Stimulated activated CD4-positive, alpha-beta T cell treated with anti-CD3 and anti-CD28 coated beads, Interleukin-15, amount 100 ng/mL, for 48 hours (primary cell): ENCODE measurements at places on chromosomes 4 and X.

- DNase-seq: no peak
These were observed 609.5 kb upstream of the FAT1 start for GRCh38 chr4:187333151-187333550.

- DNase-seq: no peak
These were observed 14.8 kb downstream of the STK32B start for GRCh38 chr4:5066101-5066500.

- DNase-seq: no peak
These were observed 13.8 kb upstream of the ZNF674 start for GRCh38 chrX:46559062-46559461.

GRCh38 chr4:82491251-82491960, 61.0 kb downstream of the ENOPH1 start:
- no peak for DNase-seq

GRCh38 chr4:137641544-137641943, 109.2 kb upstream of the PCDH18 start:
- DNase-seq: no peak

DNA sequence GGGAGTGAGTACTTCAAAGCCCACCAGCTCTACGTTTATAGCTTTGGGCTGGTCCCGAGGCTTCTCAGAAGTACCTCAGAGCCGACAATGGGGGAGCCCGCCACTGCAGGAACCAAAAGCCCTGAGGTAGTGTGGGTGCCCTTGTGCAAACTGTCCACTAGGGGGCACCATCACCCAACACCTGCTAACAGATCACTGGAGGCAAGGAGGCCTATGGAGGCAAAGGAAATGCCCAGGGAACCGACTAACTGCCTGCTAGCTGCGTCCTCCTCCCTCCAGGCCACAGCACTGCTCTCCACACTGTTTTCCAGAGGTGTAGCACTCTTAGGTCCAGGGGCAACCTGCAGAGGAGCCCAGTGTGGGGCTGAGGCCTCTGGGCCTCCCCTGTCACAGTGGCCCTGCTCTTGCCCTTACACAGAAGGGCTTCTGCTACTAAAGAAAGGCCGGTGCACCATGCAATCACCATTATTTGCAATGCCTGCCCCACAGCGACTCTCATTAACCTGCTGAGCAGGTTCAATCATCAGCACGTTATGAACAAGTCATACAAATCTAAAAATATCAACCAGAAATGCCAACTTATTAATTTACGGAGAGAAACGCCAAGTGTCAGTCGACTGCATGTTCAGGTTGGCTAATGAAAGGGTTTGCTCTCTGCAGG, 159.1 kb downstream of the NSUN7 start:
- peak; percentile 70 for DNase-seq

GRCh38 chr4:153788413-153789276, at the start of gene SFRP2:
SFRP2 (minus strand) TSS chr4:153789083; CDS start chr4:153788835, 248 bp downstream.
- DNase-seq: no peak

- DNase-seq: no peak
These were observed 322.8 kb upstream of the DIAPH2 start for GRCh38 chrX:96361844-96362243.

DNA sequence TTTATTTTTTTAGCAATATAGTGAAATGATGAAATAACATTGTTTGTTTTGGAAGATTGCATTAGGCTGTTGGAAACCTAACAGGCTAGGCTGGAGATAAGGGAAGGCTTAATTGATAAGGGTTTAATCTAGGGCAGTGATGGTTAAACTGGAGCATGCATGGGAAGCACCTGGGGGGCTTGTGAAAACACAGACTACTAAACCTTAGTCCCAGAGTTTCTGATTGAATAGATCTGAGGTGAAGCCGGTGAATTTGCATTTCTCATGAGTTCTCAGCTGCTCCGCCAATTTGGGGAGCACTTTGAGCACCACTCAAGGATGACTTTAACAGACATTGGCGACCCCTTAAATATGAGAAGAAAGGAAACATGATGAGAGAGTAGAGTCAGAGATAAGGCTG, 11.5 kb downstream of the STK26 start:
- DNase-seq: no peak

- no peak for DNase-seq
These were observed 259.0 kb downstream of the FAT4 start for GRCh38 chr4:125573786-125574185.

DNA sequence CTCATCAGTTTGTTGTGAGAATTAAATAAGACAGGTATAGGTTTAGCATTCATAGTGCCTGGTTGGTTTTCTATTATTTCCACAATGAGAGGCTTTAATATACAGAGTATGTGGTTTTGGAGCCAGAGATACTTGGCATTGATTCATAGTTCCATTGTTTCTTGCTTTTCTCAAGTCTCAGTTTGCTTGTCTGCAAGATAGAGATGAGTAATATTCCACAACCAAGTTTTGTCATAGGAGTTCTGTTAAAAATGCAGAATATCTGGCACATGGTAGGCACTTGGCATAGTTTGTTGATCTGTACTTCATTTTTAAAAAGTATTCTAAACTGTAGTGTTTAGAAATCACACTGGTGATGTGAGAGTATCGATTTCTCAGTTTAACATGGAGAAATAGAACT, 37.5 kb upstream of the EDA2R start:
- DNase-seq: no peak

DNA sequence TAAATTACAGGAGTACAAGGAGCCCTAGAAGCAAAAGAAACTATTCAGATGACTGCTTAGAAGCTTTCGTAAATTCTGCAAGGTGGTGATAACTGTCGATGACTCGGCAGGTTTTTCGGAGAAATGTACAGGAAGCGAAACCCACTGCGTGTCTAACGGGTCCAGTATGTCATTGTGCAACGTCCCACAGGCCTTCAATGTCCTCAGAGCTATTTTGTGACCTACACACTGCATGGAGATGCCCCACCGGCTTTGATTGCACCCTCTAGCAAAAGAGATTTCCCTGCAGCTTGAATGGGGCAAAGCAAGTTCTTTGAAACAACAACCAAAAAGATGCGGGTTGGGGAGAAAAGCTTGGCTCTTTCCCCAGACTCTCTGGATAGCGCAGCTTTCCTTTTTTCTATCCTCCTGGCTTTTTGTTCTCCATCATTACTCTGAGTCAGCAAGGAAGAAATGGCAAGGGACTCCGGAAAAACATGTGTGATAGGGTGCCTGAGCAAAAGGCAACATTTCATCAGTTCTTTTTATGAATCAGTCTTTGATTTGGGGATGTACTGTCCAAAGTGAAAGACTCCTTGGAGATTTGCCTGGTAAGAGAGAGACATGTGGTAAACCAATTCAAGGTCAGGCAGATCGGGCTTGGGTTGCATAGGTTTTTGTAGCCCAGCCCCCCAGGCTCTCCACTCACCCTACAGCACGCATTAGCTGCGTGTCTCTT, 112.0 kb upstream of the TBL1X start:
- DNase-seq: peak; percentile 29

DNA sequence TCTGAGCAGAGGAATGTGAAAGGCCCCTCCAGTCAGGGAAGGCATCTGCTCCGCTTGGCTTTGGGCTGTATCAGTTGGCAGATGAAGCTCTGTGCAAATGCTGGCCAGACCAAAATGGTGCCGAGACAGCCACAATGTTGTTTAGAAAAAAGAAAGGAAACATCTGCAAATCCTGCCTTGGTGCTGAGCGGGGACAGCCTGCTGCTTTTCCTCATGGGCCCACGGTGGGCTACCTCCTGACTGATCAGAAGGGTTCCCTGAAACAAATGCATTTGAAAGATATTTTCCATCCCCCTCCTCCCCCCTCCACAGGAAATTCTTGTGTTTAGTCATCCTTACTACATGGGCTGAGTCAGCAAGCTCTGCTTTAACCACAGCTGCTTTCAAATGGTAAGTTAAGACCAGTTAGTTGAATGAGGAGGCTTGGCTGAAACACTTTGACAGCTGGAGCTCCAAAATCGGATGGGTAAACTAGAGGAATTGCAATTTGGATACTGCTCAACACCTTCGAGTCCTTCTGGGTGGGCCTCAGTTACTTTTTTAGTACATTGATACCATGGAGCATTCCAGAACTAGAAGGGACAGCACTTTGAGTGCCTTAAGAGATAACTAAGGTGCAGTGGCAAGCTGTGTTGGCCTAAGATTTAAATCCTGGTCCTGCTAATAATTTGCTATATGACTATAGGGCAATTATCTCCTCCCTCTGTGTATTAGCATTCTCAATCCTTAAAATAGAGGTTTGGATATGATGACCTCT, 36.0 kb downstream of the PLAC1 start:
- DNase-seq: peak; percentile 16

DNA sequence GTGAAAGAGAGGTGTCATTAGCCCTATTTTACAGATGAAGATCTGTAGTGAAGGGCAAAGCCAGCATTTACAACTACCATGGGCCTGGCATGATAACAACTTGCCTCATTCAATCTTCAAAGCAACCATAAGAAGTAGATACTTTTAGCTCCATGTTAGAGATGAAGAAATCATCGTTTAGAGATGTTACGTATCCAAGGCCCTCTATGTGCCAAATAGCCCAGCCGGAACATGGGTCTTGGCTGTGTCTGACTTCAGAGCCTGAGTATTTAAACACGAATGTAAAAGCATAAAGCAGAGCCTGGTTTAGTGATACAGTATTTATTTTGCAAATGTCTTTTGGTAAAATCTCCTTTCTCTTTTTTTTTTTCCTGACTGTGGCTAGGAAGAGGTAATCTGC, 197.1 kb downstream of the RASL11B start:
- DNase-seq: no peak

- no peak for DNase-seq
These were observed 262.1 kb upstream of the GPC4 start for GRCh38 chrX:133677123-133678063.

DNA sequence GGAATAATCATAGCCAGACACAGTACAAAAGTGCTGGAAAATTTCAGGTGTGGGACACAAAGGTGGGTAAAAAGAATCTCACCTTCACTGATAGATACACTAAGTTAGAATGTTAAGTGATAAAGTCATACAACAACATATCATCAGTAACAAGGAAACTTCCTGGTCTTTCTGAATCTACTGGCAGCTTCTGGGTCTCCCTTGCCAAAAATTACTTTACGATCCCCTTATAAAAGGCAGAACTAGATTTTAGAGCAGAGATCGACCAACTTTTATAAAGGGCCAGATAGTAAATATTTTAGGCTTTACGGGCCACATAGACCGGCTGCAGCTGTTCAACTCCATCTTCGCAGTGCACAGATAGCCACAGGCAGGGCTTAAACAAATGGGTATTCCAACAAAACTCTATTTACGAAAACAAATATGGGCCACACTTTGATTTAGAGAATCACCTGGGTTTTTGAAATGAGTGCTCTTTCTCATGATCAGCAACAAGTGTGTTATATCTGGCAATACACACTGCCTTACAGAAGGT, 159.9 kb downstream of the AASDH start:
- DNase-seq: no peak

- no peak for DNase-seq
These were observed 219.0 kb downstream of the TLL1 start for GRCh38 chr4:166091912-166092510.
